Stimulated activated CD8-positive, alpha-beta memory T cell treated with anti-CD3 and anti-CD28 coated beads, Interleukin-7, amount 100 ng/mL, for 1 hour (primary cell): ENCODE measurements at places on chromosomes 12 and 14.

DNA sequence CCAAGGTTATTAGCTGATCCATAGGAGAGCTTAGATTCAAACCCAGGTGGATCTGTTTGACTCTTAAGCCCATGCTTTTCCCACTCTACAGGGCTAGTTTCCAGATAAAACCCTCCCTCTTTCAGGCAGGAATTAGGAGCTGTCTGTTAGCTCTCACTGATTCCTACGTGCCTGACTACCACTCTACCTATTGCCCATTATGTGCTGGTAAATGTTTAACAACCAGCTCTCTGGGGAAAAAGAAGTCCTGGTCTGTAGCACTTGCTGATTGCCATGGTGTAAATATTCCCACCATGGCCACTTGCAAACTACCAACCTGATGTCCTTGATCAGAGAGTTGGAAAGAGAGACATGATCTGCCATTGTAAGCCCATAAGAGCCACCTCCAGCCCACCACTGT, 65.5 kb upstream of the BDKRB2 start:
- no peak for DNase-seq

- DNase-seq, result no peak
These were observed 39.8 kb upstream of the LMNTD1 start for GRCh38 chr12:25592725-25593495.

DNA sequence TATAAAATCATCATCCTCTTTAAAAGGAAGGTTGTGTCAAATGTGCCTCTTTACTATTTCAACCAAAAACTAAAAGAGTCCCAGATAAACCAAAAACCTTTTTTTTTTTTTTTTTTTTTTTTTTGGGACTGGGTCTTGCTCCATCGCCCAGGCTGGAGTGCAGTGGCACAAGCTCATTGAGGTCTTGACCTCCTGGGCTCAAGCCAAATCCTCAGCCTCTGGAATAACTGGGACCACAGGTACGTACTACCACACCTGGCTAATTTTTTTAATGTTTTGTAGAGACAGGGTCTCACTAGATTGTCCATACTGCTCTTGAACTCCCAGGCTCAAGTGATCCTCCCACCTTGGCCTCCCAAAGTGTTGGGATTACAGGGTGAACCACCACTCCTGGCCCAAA, 16.4 kb upstream of the SELPLG start:
- no peak for DNase-seq

- no peak for DNase-seq
These were observed 43.9 kb upstream of the ATP23 start for GRCh38 chr12:57897286-57897974.

GRCh38 chr12:116143909-116144308, 133.6 kb downstream of the MED13L start:
- DNase-seq, result no peak

GRCh38 chr12:2801044-2801783, 6.4 kb downstream of the FKBP4 start:
- DNase-seq, result no peak

GRCh38 chr12:57718641-57719528, 19.7 kb downstream of the AGAP2 start:
- no peak for DNase-seq
